ENCODE measurements at places on chromosomes 13 and 19.

GRCh38 chr19:6616011-6616410 is 25.1 kb upstream of the CD70 start:
- DNase-seq, result no peak

GRCh38 chr19:17246681-17247425 is 1.1 kb upstream of the NR2F6 start:
- no peak for DNase-seq

GRCh38 chr13:51495316-51495715 is 42.5 kb upstream of the INTS6 start:
- no peak for DNase-seq

DNA sequence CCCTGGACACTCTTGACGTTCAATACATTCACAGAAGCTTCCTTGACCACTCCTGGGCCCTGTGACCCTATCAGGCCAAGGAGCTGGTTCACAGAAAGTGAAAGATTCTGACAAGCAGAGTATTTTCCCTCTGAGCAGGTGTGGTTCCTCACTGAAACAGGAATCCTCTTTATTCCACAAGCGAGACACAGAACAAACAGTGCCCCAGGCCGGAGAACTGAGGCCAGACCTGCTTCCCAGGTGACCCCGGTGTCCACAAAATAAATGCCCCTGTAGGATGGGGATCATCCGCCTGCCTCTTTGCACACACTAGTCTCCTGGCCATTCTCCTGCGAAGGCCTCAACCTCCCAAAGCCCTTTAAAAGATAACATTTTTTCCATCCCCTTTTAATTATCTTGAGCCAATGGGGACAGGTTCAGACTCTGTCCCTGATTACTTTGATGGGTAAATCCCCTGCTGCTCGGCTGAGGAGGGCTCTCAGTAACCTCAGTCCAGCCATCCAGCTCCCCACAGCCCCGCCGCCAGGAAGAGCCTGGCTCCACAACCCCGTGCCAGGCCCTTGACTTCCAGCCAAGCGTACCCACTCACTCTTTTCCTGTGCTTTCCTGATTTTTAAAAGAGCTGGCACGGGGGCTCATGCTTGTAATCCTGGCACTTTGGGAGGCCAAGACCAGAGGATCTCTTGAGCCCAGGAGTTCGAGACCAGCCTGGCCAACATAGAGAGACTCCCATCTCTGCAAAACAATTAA is 129.1 kb downstream of the FOXO1 start:
- DNase-seq, result no peak

- peak; percentile 42 for DNase-seq
These were observed 11.5 kb upstream of the CCDC97 start for GRCh38 chr19:41298348-41298964.

- DNase-seq, result no peak
These were observed 96.3 kb upstream of the C1QTNF9B start for GRCh38 chr13:23993680-23993985.

DNA sequence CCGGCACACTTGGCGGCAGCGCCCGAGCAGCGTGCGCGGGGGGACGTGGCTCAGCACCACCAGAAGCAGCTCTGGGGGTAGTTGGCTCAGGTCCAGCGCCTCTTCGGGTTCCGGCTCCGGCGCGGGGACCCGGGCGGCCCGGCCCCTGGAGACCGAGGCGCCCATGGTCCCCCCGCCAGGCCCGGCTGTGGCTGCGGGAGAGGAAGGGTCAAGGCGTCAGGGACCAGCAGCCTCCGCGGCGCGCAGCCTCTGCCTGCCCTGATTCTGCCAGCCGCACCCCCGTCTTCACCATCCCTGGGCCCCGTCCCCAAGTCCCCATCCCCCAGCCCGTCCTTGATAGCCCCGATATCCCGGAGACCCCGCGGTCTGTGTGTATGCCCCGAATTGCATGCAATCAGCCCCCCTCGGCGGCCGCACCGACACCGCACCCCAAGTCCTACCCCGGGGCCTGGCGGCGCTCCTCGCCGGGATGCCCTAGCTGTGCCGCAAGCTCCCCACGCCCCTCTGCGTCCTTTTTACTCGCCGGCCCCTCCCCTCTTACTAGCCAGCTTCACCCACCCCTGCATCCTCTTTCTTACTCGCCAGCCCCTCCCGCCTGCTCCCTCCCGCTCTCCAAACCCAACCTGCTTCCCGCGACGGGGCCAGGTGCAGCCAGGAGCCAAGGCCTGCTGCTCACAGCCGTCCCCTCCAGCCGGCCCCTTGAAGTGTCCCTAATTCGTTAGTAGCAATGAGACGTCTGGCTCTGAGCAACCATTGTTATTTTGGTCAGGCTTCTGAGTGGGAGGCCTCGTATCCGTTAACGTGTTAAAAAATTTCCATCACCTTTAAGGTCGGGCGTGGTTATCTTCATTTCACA is at the start of gene FBXO27:
FBXO27 (minus strand) TSS at position 487 of the 856 bp plus-strand sequence; CDS start at position 165, 322 bp downstream.
- no peak for DNase-seq

- no peak for DNase-seq
These were observed 91.1 kb upstream of the SOX1 start for GRCh38 chr13:111975539-111976473.

- no peak for DNase-seq
These were observed 12.2 kb upstream of the TLE2 start for GRCh38 chr19:3041327-3041726.
